ENCODE measurements at places on chromosomes 11 and 22.

DNA sequence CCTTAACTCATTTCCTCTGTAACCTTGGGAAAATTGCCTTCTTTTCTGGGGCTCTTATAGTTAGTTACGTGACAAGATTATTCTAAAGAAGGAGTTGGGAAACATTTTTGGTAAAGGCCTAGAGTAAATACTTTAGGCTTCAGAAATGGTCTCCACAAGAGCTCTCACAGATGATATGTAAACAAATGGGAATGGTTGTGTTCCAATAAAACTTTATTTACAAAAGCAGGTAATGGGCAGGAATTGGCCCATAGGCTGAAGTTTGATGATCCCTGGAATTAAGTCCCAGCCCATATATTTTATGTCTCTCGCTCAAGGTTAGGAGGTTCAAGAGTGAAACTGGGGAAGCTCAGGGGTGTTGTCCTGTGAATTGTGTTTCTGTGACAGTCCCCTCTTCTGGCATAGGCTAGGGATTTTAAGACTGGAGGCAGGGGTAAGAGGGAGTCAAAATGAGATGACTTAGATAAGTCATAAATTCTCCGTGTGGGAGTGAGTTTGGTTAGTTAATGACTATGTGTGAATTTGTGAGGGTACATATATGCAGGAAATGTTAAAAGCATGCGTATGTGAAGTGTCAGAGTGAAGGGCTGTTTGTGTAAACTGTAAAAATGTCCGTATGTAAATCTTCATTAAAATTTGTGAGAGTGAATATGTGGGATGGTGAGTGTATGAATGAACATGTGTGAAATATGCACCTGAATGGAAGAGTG is 7.4 kb upstream of the OR52B4 start:
- no peak for DNase-seq

DNA sequence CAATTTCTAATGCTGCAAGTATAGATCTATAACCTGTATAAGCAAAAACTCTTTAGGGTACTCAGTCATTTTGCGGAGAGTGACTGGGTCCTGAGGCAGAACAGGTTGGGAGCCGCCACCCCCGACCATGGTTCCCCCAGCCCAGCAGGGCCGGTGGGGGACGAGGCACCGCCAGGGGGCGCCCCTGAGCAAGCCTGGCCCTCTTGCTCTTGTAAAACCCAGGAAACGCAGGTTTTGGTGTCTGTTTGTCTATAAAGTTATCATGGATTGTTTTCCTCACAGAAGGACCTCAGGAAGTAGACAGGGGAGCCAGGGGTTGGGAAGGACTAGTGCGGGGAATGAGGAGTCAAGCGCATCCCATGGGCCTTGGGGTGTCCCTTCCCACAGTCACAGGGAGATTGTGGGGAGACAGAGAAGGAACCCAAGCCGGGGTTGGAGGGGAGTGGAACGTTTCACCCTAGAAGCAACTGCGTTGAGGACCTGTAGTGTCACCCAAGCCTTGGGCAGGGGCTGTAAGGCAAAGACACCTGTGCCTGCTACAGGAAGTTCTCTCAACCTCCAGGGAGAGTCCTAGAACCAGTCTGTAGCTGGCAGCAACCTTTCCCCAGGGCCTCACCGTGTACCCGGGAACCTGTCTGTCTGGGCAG is 26.4 kb downstream of the KCTD17 start:
- DNase-seq = no peak

GRCh38 chr11:117618982-117619355 is 178.0 kb downstream of the DSCAML1 start:
- peak; percentile 99 for DNase-seq

DNA sequence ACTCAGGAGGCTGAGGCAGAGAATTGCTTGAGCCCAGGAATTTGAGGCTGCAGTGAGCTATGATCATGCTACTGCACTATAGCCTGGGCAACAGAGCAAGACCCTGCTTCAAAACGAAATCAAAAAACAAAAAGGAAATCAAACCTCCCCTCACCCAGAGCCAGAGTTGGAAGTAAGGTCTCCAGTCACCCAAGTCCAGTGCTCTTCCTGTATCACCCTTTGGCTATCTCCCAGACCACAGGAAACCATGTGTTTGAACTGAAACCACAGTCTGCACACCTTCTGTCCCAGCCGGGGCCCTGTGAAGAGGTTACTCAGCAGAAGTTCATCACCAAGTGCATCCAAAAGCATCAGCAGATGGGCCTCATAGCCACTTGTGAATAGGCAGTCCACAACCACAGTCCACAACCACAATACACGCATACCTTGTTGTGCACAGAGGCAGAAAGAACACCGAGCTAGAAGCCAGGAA is 4.6 kb downstream of the MYH9 start:
- no peak for DNase-seq

GRCh38 chr22:39856588-39856987 is 37.0 kb downstream of the ENTHD1 start:
- DNase-seq = no peak

- DNase-seq = no peak
Observed at GRCh38 chr22:39349506-39349966, 255 bp upstream of the SYNGR1 start.

GRCh38 chr22:49570032-49570848 is 257.4 kb downstream of the BRD1 start:
- DNase-seq = no peak

GRCh38 chr11:13118194-13118593 is 109.1 kb downstream of the RASSF10 start:
- no peak for DNase-seq

GRCh38 chr22:34847072-34847471 is 218.9 kb upstream of the ISX start:
- no peak for DNase-seq

- DNase-seq = no peak
Observed at GRCh38 chr11:30585892-30586250, 282 bp downstream of the MPPED2 start.

DNA sequence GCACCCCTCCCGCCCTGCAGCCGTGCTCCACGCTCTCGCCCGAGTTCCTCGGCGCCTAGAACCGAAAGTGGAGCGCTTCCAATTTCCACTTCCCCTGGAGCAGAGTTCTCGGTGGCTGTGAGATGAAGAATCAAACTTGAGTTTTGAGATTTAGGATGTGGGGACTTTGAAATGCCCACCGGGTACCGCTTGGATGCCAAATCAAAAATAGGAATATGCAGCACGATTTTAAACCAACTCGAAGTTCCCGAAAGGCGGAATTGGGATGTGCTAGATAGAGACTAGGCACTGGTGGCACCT is 569 bp downstream of the POLA2 start:
- DNase-seq = no peak

DNA sequence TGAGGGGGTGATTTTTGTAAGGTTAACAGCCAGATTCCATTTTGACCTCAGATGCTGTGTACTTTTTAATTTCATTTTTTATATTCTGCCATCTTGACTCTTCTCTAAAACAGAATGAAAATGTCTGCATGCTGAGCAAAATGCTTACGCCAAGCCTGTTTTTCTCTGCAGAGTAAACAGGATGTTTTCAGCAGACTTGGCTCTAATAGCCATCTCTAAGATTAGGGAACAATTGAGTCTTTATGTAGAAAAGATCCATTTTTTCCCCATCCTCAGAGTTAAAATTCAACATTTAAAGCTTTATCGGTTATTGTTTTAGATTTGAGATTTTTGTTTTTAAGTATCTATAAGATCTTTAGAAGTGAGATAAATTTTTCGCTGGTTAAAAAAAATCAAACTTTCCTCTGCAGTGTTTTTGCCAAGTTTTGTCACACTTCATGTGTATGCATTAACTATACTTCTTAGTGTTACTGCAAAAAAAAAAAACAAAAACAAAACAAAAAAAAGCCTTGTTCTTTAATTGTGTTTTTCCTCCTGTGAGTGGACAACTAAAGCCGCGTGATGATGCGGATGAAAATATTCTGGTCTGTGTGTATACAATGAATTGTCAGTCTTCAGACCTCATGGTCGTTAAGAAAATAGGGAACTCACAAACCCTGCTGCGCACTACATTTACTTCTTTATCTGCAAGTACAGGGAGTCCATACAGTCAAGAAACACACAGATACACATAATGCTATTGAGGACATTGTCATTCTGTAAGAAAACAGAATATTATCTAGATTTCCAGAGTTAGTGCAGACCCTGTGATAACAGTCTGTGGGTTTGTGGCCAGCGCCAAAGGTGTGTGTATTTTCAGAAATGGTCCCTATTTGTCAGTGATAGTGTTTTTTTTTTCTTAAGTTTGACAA is 17.5 kb upstream of the ADSL start:
- DNase-seq = no peak

DNA sequence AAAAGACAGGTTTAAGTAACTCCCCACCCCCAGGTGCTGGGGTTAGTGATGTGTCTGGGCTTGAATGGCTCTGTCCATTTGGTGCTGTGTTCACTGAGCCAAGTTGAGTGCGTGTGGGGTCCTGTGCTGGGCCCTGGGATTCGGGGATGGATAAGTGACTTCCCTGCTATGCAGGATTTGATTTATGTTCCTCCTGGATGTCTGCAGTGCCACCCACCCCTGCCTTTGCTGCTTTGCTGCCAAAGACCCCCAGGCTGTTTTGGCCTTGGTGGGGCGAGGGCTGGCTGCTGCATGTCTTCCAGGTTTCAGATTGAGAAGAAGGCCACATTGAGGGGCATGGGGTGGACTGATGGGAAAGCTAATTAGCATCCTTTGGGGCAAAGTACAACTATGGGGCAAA is 77.9 kb upstream of the PARVG start:
- DNase-seq = no peak

Measured in NCI-H446 treated with DMSO at 0.1 percent for 48 hours (cell line).